CD4-positive, alpha-beta T cell (primary cell): ENCODE measurements at places on chromosomes 5 and 9.

DNA sequence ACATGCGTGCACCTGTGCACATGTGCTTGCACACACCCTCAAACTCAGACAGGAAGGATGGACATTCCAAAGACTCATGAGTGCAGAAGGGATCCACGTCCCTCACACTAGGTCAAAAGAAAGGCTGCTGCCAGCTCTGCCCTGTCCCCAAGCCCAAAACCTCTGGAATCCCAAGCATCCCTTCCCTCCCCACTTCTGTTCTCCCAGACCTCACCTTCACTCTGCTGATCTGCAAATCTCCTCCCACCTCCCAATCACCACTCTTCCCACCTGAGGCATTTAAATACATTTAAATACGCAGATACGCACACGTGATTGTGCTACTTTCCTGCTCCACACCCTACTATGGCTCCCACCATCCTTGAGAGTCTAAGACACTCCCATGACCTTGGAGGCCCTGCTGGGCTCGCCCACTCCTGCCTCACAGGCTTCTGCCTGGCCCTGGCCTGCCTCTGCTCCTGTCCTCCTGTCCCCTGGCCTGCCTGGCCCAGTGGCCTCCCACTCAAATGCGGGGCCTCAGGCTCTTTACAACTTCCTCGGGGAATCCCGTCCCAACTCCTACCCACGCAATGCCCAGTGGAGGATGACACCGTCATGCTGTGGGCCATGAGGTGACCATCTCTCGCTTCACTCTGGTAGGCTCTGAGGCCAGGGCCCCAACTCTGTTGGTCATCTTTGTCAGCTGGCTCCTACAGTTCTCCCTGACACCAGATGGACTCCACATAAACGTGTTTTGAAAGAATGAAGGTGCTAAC, 478.4 kb upstream of the DAP start:
- DNase-seq, result no peak

GRCh38 chr5:141040093-141040770, 10.9 kb upstream of the PCDHB1 start:
- DNase-seq, result no peak

DNA sequence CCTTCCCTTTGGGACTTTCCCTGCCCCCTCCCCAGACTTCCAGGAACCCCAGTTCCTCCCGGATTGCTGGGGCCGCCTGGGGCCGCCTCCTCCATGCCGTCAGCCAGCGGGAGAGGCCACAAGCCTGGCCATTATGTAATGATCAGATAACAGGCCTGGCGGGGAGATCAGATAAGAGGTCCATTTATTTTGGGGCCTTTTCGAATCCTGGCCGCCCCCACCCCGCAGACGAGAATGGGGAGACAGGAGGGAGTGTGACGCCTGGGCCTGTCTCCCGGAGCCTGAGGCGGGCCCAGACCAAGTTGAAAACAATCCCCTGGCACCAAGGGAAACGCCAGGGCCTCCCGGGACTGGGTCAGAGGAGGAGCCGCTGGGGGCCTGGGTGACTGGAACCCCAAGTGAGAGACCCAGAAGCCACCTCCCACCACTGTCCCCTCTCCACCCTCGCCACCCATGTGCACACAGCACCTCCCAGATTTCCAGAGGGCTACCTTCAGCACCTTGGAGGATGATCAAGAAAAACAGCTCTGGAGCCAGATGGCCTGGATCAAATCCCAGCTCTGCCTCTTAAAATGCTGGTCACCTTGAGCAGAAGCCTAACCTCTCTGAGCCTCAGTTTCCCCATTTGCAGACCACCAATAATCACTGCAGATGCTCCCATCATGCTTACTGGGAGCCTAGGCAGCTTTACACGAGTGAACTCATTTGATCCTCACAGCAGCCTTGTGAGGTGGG, 7.8 kb downstream of the ENG start:
- no peak for DNase-seq

- DNase-seq, result no peak
Measured at GRCh38 chr9:126788634-126789349, 16.0 kb upstream of the ZBTB43 start.

- DNase-seq, result peak; percentile 48
Measured at GRCh38 chr5:168679515-168679920, 100.3 kb upstream of the PANK3 start.

DNA sequence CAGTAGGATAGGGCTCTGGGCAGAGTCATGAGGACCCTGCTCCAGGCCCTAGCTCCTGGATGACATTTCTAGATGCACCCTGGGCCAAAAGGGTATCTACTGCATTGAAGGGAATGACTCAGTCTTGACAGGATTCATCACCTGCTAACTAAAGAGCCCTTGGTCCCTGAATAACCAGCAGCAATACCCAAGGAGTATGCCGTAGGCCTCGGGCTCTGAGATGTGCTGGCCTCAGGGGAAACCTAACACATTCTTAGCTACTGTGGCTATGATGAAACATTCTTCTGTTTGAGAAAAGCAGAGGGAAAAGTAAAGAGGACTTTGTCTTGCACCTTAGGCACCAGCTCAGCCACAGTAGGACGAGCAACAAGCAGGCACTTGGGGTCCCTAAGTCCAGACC, 89.5 kb upstream of the SLC1A1 start:
- no peak for DNase-seq

- DNase-seq, result no peak
Measured at GRCh38 chr9:79694208-79694607, 122.4 kb downstream of the TLE4 start.

GRCh38 chr5:111737716-111738115, 19.3 kb downstream of the NREP start:
- no peak for DNase-seq

GRCh38 chr5:78560000-78560855, 88.3 kb downstream of the LHFPL2 start:
- DNase-seq, result no peak
